ENCODE measurements at places on chromosomes 2 and 18. TPM values are rescaled to one million over a fixed set of nuclear protein-coding genes. Genes with fewer than 3 reads are reported as not detected.

Gene PPM1B
- 17.9 TPM for total RNA-seq

Gene C2orf72
- total RNA-seq = 8.7 TPM

Gene CKAP2L
- 0.19 TPM for total RNA-seq

Gene SKA1
- total RNA-seq = 0.34 TPM

Gene ERLEC1
- 27.7 TPM for total RNA-seq

DNA sequence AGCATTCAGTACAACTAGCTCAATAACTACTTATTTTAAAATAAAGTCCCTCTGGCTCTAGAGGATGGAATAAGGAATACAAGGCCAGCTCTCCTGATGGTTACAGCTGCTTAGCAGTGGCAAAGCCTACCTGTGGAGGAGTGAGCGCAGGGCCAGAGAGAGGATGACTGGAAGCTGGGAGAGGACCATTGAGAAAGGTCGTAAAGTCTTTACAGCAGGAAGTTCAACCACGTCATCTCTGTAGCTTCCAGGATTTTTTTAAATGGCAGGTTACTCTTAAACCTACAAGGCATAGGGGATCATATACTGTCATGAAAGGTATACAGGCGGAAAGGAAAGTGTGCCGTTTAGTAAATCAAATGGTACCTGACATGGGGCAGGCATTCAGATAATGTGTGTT lies 26.3 kb downstream of the ANXA4 start:
- no peak for DNase-seq

DNA sequence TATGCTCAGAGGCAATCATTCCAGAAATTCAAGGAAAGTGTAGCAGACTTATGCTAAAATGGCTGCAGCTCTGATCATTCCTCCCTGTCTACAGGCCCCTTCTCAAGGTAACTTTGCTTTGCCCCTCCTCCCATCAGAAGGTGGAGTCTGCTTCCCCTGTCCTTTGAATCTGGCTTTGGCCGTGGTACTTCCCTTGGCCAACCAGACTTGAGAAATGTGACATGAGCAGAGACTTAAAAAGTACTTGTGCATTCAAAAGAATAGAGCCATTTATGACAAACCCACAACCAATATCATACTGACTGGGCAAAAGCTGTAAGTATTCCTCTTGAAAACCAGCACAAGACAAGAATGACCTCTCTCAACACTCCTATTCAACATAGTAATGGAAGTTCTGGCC lies 59.5 kb upstream of the NCKAP5 start:
- no peak for DNase-seq

- no peak for DNase-seq
Measured at GRCh38 chr18:2330764-2331163, 240.5 kb downstream of the METTL4 start.

- no peak for DNase-seq
Measured at GRCh38 chr2:239550357-239550756, 149.5 kb upstream of the HDAC4 start.

DNA sequence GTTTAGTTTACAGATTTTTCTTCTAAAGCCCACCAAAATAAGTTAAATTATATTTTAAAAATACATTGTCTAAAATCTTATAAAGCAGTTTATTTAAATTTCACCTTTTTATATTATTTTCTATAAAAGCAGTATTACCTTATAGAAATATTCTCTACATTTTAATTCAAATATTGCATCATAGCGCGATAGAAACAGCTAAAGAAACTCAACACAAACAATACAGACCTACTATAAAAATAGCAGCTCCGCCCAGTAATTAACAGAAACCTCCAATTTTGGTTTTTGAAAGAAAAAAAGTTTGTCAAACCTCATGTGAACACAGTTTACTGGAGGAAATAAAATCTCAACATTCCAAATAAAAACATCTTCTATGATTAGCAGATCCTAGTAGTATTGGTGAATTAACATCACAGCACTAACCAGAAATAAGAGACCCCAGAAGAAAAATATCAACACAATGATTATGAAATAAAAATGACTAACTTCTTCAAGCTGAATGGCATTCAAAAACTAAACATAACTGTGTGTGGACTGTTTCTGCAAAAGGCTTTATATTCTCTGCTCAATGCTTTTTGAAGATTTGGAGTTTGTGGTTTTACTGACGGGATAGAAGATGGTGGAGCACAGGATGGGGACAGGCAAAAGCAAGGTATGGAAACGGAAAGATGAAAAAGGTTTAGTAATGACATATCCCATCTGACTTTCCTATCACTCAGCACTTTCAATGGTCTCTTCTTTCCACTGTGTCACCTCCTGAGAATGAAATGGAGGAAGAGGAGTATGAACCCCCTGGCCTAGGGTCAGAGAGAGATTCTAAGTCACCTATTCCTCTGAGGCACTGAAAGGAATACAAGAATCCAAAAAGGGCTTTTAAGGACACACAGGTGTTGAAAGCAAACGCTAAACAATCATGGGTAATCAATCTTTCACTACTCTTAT lies 17.5 kb downstream of the MAP4K3 start:
- DNase-seq = no peak

DNA sequence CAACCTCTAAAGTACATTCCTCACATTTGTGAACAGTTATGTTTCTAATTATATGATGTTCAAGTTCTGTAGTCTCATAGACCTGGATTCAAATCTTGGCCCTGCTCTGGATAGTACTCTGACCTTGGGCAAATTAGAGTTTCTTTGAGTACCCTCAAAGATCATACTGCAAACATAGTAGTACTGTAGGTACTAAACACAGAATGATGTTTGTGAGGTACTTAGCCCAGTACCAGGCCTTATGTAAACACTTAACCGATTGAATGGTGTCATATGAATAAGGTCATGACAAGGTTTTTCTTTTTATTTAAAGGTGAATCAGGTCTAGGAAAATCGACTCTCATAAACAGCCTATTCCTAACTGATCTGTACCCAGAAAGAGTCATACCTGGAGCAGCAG lies 19.1 kb downstream of the SEPTIN2 start:
- DNase-seq = no peak

DNA sequence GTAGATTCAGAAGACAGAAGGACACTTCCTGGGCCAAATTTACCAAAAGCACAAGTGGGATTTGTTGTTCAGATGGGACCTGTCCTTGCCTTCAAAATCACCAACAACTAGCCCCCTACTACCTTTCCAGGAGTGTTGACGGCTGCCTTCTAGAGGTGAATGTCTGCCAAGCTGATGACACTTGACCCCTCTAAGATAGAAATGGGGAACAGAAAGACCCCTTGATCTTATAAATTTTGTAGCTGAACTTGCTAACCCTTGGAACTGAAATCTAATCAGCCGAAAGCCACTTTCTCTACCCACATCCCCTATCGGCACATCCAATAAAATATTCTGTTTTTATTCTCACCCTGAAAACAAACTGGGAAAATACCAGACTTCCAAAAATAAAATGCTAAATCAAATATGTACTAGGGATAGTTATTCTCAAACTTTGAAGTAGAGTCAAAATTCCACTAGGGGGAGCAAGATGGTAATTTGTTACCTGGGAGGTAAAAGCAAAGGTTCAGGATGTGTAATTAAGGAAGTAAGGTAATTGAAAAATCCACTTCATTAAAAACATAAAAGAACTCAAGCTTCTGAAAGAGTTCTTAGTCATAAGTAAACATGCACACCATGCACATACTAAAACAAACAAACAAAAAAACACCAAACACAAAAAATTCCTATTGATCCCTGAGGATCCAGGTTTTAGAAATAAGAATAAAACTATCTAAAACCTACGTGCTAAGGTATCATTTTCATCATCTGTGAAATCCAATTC lies 119.2 kb downstream of the ANKRD44 start:
- DNase-seq = no peak

- peak; percentile 79 for DNase-seq
Measured at GRCh38 chr18:48539406-48540250, 797 bp downstream of the CTIF start.

- DNase-seq = no peak
Measured at GRCh38 chr2:133483181-133483580, 85.1 kb downstream of the NCKAP5 start.

GRCh38 chr2:108786008-108786353 lies 590 bp upstream of the CCDC138 start:
- DNase-seq = no peak

All from pancreas (tissue), 10 donors.